ENCODE measurements at places on chromosomes 7 and 10.
A peak's percentile ranks its signal among the peaks of the same experiment; 100 is the strongest.

GRCh38 chr7:29385214-29385814 is 178.3 kb upstream of the PRR15 start:
- DNase-seq: no peak

DNA sequence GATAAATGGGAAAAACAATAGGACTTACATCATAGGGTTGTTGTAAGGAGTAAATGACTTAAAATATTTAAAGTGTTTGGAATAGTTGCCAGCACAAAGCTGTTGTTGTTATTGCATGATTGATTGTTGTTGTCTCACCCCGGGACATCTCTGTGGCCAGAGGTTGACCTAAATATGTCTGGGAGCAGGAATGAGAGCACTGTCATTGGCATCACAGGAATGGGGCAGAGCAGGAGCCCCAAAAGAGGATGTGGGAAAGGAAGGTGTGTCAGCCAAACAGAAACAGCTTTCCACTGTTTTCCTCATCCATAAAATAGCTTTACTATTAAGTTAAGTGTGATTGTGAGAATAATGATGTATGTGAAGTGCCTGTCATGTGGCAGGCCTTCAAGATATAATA is 121.6 kb downstream of the TMEM168 start:
- no peak for DNase-seq

- DNase-seq: peak; percentile 25
Measured at GRCh38 chr7:47088329-47089067, 493.4 kb downstream of the TNS3 start.

DNA sequence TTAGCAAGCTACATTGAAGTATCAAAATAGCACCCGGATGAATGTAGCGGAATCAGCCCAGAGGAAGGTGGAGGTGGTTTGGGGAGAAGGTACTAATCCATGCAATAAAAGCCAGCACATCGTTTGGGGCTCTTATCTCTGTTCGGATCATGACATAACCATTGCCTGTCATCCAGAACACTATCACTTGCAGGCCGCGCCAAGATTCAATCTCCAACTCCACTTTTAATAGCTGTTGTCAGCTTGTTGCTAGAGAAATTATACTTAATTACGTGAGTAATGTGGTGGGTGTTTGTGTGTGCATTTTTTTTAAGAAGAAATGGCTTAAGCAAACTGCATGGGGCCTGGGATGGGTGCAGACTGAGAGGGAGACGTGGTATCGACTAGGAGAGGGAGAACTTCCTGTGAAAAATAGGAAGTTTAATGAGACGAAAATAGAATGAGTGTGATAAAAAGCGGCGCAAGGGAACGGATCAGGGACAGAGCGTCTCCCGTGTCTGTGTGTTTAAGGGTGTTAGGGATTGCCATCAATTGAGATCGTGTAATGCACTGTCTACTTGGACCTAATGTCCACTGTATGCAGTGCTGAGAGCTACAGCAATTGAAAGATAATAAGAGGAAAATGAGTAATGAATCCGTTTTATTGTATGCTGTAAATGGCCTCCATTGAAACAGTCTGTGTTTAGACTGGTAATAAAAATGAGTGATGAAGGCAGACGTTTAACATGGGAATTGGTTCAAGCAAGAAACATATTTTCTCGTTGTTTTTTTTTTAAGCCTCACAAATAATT is 27.6 kb upstream of the SFMBT2 start:
- no peak for DNase-seq

DNA sequence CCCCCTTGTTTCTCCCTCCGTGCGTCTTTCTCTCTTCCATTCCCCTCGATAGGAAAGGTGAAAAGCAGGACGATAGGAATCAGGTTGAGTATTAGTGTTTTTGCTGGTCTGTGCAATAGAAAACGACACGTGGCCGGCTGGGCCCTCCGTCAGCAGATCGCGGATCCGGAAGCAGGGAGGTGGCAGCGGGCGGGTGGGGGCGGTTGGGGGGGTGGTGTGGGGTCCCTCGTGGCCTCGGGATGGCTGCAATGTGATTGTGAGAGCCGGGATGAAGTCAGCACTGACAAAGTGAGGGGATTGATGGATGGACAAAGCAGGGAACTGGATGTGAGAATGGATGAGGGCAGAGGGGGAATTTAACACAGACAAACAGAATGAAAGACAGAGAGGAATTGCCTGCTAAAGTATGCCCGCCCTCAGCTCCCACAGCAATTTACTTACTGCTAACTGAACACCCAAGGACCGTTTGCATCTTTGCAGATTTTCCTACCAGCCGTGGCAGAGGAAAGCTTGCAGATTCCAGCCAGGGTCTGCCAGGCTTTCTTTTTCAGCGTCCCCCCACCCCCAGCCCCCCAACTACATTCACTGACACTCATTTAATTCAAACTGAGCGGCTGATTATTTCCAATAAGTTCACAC is 280.9 kb downstream of the LRMDA start:
- DNase-seq: no peak

DNA sequence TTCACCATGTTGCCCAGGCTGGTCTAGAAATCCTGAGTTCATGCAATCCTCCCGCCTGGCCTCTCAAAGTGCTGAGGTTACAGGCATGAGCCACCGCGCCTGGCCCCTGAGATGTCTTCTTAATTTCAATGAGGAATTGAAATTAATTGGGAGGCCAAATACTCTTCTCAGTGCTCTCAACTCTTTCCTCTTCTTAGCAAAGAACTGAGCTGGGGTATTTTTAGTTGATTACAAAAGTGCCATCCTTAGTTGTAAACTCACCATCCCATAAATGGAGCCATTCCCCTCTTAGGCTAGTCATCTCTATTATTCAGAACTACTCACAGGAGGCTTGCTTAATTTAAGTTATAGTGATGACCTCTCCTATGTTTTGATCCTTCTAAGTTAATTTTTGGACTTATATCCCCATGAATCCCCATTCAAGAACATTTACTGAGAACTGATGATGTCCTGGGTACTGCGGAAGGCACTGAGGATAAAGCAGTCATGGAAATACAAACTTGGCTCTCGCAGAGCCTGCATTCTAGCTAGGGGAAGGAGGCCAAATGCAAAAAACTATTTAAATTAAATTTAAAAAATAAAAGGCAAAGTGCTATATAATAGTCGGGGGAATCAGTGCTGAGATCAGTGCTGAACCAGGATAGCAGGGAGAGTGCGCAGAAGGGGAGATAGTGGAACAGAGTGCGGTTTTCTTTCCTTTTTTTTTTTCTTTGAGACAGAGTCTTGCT is 145.3 kb downstream of the SFMBT2 start:
- DNase-seq: no peak

- DNase-seq: no peak
Measured at GRCh38 chr7:83852136-83852535, 203.2 kb upstream of the SEMA3E start.

DNA sequence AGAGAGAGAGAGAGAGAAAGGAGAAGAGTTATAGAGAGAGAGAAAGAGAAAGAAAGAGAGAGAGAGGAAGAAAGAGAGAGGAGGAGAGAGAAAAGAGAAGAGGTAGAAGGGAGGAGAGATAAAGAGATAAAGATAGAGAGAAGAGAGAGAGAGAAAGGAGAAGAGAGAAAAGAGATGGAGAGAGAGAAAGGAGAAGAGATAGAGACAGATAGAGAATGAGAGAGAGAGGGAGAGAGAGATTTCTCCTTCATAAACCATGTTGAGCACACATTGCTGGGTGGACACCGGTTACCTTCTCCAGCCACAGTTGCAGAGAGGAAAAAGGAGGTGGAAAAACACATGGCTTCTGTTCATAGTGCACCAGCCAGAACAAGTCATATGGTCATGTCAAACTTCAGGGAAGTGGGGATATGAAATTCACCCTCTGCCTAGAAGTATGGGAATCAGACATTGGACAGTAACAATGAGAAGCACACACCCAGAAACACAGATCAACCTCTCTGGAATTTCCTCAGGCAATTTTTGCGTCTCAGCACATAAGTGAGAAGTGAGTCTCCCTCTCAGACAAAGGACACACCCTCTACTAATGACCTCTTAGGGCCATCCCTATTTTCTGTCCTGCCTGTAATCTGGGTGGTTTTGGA is 172.5 kb upstream of the SVIL start:
- DNase-seq: no peak

- DNase-seq: no peak
Measured at GRCh38 chr7:17934612-17935240, 5.6 kb downstream of the SNX13 start.

- no peak for DNase-seq
Measured at GRCh38 chr7:157297185-157297584, 39.6 kb upstream of the DNAJB6 start.

GRCh38 chr10:1392127-1392526 is 335.9 kb downstream of the WDR37 start:
- DNase-seq: no peak

DNA sequence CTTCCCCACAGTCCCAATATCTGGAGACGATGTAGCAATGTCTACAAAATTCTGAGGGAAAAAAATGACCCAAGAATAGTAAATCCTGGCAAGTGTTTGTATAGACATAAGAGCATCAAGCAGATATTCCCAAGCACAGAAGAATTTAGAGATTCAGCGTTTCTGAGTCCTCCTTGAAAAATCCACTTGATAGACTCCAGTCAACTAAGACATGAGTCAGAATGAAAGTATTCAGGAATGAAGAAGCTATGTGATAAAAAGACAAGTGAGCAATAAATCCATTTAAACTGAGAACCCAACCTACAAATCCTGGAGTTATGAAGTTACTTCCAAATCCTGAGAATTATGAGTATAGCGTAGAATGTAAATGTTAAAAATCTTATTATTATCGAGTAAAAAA is 86.1 kb upstream of the NPY start:
- no peak for DNase-seq

DNA sequence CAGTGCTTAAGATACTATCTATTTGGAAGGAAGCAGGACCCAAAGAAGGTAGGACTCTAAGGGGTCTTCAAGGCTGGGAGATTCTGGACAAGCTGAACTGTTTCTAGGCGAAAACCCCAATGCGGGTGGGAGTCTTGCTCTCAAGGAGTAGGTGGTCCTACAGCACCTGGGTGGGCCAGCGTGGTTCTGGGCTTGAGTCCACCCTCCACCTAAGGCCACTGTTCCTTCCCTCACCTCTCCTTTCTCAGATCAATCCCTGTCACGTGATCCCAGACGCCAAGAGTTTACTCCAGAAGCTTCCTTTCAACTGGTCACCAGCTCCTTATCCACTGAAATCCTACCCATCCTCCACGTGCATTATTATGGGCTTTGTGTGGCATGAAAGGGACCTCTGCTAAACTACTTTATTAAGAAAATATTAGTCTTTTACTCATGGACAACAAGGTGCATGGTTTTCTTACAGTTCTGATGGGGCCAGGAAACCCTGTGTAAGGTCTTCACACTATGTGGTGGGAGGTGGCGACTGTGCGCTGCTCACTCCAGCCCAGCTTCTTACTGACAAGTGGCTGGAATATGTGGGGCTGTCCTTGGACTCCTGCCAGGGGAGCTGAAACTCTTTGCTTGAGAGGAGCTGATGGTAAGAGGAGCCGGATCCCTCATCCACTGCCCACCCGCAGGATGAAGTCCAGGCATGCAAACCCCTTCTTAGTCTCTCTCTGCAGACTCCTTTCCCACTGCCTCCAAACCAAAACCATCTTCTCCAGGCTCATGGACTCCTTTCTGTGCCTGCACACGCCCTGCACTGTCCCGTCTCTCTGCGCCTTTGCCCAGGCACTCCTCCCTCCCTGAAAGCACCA is 1.6 kb downstream of the ZNF746 start:
- no peak for DNase-seq

DNA sequence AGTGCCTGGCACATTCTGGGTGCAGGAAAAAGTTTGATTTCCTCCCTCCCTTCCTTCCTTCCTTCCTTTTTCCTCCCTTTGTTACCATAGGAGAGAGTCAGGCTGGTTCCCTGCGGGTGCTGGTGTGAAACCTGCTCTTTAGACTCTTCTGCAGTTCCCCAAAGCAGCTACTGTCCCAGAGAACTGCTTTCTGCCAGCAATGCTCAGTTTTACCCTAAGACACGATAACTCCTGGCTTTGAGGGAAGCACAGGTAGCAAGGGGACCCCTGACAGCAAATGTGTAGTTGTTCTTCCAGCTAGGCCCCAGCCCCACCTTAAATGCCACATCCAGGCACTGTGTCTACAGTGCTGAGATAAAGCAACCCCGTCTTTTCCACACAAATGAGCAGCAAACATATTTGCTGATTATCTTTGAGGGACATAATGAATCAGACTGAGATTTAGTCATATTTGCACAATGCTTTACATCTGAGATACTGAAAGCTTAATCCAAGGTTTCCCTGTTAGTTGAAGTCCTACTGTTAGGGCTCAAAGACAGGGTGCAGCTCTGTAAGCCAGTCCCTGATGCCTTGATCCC is 55.5 kb downstream of the MET start:
- DNase-seq: no peak

DNA sequence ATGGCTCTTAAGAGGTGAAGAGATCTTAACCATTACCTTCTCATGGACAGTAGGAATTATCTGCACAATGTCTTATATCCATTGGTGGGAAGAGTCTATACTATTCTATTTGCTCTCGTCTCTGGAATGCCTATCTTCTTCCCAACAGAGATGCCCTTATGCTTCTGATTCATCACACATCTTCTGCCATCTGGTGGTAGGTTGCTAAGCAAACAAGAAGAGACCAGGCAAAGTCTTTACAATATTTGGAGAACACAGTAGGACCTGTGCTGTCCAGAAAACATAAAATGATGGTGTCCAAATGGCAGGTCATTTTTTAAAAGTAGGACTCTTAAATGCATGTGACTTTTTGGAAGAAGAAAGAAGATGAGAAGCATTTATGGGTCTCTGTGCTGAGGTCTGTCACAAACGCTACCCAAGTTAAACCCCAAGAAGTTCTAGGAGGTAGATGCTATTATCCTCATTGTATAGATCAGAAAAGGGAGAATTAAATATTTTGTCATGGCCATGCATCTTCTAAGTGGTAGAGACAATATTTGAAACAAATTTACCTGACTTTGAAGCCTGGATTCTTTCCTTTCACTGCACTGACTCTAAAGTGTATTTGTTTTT is 67.8 kb upstream of the NXPH1 start:
- no peak for DNase-seq

- no peak for DNase-seq
Measured at GRCh38 chr10:87608756-87609155, 50.9 kb upstream of the PAPSS2 start.

DNA sequence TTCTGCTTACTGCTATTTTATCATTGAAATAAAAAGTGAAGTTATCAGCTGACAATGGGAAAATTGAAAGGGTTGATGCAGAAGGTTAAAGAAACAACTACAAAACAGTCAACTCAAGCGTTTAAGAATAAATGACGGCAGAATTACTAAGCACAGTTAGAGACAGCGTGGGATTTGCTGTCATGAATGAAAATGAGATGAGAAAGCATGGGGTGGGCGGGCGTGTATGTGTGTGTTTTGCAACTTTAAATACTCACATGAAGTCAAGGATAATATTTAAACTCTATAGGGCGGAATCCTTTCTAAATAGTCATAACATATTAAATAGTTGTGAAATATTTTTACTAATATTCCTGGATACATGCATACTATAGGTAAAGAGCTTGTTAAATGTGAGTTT is 450.8 kb downstream of the ETV1 start:
- no peak for DNase-seq

Measured in CD4-positive, alpha-beta T cell treated with Interleukin-2 at 100 ng/mL for 4 hours (primary cell).